ENCODE measurements at places on chromosomes 3 and 15.
A peak's percentile ranks its signal among the peaks of the same experiment; 100 is the strongest.

DNA sequence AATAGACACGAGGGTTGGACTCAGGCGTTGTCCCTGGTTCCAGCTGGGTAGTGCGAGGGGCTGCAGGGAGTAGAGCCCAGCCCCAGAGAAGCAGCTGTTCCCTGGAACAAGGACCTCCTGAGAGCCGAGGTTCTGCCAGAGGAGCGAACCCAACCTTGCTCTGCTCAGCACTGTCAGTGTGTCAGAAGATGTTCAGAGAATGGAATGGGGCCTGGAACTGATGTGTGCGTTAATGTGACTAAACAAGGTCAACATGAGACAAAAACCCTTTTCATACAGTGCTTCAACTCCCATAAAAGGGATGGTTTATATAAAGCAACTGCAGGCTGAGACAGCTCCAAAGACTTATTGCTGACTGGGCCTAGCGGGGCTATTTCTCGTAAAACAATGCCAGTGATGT, 35.5 kb upstream of the HACD2 start:
- DNase-seq: no peak

DNA sequence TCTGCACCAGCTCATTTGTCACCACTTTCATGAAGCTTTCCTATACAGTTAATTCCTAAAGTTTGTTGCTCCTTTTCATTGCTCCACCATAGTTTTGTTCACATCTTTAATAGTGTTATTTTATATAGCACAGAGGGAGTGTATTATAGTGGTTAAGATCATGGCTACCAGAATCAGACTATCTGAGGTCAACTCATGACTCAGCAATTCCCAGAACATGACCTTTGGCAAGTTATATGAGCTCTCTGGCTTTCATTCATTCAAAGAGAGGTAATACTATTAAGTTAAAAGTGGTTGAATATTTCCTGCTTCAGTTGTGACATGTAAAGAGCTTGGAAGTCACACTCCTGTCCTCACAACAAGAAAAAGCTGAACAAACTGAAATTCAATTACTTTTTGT, 1073.5 kb downstream of the NAALADL2 start:
- no peak for DNase-seq

DNA sequence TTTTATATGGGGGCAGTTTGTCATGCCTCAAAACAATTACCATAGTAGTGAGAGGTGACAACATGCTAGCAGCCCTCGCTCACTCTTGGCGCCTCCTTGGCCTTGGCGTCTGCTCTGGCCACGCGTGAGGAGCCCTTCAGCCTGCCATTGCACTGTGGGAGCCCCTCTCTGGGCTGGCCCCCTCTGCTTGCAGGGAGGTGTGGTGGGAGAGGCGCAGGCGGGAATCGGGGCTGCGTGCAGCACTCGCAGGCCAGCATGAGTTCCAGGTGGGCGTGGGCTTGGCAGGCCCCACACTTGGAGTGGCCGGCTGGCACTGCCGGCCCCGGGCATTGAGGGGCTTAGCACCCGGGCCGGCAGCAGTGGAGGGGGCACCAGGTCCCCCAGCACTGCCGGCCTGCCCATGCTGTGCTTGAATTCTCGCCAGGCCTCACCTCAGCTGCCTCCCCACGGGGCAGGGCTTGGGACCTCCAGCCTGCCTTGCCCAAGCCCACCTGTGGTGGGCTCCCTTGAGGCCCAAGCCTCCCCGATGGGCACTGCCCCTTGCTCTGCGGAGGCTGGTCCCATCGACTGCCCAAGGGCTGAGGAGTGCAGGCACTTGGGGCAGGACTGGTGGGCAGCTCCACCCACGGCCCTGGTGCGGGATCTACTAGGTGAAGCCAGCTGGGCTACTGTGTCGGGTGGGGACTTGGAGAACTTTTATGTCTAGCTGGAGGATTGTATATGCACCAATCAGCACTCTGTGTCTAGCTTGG, 38.8 kb upstream of the EIF5A2 start:
- DNase-seq: no peak

- no peak for DNase-seq
Measured at GRCh38 chr3:58355179-58355578, 22.5 kb downstream of the PXK start.

DNA sequence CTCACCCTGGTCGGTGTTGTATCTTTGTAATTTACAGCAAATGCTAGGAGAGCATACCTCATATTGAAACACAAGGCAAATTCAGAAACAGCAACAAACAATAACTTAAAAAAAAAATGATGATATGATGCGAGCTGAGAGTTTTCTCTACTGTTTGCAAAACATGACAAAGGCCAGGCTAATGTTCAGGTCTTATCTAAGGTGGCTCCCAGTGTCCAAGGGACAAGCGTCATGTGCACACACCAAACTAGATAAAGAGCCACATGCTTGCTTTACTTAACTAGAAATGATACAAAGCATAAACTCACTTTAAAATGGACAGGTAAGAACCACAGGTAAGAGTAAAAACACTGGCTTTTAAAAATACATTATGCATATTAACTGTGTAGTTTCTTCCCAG, 375.9 kb downstream of the FOXP1 start:
- DNase-seq: no peak

DNA sequence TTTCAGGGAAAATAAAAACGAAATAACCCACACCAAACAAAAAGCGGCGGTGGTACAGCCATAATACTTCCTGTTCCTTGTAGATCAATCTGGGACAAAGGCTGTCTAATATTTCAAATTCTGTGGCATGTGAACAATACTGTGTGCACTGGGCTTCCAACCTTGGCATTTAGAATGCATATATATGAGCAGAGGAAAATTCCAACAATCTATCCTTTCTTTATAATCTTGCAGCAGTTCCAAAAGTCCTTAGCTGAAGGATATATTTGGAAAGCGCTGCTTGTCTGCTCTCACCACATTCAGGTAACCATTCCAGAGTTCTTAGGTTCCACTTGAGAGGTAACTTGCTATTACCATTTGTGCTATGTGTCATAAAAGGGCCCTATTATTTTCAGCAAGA, 231.8 kb downstream of the RBMS3 start:
- DNase-seq: no peak

- no peak for DNase-seq
Measured at GRCh38 chr3:191141728-191142127, 57.3 kb upstream of the OSTN start.

DNA sequence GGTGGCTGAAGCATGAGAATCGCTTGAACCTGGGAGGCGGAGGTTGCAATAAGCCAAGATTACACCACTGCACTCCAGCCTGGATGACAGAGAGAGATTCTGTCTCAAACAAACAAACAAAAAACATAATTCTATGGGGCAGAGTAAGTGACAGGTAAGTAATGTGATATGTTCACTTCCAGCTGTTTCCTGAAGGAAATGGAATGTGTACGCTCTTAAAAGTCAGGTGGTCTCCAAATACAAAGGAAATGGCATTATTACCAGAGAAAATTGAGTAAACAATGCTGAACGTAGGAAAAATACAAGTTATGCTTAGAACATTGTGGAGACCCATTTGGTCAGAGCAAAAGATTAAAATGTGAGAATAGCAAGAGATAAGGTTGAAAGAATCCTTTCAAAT, 278.5 kb downstream of the SCAPER start:
- no peak for DNase-seq

DNA sequence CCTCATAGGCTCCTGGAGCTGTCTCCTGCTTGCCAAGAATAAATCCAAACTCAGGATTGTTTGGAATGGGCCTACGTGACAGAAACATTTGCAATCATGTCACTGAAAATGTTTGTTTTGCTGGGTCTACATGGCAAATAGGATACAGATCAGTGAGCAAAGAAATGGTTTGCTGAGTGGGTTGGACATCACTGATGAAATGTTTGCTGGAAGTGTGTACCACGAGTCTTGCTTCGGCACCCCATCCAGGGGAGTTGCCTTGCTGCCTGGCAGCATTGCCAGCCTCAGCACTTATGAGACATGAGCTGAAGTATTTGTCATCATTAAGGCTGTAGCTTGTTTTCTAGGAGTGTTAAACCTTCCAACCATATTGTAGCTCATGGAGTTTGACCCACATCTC, 213.3 kb upstream of the CFAP20DC start:
- no peak for DNase-seq

DNA sequence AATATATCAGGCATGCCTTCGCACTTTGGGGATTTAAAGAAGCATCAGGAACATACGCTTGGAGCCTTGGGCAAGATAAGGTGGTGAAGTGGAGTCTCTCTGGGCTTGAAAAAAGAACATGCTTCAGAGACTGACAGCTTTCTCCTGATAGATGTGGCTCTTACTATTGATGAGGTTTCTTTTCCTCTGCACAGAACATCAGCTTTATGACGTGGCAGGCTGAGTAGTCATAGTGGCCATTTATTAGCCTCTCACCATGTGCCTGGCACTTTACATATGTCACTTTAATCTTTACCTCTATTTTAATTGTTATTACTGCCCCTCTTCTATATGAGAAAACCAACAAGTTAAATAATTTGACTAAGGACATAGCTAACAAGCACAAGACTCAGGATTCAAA, 19.0 kb upstream of the LRRC58 start:
- no peak for DNase-seq

- no peak for DNase-seq
Measured at GRCh38 chr3:197430502-197430901, 125.3 kb downstream of the BDH1 start.

GRCh38 chr15:93168910-93169309, 79.9 kb upstream of the RGMA start:
- no peak for DNase-seq

DNA sequence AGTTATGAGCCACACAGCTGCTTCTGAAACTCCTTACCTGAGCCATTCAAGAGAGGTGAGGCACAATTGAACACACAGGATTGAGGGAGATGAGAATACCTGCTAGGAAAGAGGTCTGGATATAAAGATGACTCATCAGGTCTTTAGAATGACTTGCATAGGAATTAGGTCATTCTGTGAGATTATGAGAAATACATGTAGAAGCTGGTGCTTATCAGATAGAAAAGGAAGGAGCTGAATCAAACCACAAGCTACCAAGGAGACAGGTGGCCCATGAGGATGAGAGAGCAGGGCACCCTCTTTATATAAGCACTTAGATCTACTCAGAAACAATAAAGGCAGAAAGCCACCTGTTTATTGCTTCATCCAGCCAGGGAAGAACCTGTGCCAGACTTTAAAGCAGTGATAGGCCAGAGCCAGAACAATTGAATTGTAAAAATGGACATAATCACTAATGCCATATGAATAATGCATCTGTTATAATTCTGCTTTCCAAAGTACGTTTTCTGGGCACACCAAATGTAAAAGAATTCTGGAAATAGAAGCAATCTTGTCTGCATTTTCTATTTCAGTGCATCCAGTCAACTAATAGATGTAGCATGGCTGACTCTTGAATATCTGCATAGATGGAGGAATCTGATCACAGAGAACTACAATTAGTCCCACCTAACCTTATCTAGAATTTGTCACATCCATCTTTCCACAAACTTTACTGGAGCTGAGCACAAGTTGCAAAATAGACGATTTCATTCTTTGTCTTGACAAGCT, 74.9 kb downstream of the PIK3R4 start:
- DNase-seq: no peak

DNA sequence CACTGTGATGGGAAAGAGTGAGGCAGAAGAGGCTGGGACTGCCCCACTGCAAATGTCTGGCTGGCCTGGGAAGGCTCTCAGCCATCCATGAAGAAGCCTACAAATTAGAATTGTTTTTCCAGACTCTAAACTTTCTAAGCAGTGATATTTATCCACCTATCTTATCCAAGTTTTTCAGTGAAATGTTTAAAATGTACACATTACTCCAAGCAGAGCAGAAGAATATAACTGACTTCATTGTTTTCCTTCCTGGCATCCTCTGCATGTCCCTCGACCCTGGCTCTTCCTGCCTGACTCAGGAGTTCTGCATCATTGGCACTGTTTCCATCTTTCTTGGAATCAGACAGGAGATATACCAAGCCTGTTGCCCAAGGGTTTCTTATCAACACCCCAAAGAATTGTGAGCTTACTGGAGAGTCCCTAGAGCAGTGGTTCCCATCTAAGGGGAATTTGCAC, 401.5 kb upstream of the PROK2 start:
- no peak for DNase-seq

DNA sequence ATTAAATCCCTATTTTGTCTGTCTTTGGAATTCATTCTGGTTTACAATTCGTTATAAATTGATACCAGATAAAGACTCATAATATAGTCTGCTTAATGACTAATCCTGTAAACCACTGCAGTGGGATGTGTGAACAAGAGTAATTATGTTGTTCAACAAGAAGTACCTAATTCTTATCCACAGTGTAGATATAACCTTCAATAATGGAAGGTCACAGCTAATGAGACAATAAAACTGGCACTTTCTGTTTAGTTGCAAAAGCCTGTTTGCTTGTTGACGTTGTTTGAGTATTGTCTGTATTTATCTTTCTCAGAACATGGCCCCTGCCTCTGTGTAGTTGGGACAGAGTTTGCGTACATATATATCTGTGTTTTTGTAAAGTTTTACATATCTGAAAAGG, 26.7 kb downstream of the PIAS1 start:
- no peak for DNase-seq

- DNase-seq: no peak
Measured at GRCh38 chr3:21876782-21877181, 125.8 kb upstream of the ZNF385D start.

GRCh38 chr3:39513791-39514369, 46.4 kb downstream of the MOBP start:
- no peak for DNase-seq

DNA sequence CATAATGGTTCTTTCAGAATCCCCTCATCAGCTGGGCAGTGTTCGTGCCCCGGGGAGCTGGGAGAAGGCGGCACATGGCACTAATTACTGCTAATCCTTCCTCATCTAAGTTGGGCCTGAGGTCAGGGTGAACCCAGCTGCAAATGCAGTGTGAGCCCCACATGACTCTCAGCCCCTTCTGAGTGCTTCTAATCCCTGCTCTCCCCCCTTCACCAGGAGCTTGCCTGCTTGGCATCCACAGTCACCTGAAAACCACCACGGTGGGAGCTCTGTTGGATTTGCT, 455 bp upstream of the TRPM1 start:
- DNase-seq: no peak

- DNase-seq: no peak
Measured at GRCh38 chr3:125646581-125646980, 51.3 kb upstream of the OSBPL11 start.

- no peak for DNase-seq
Measured at GRCh38 chr3:191425322-191425734, 35.6 kb upstream of the PYDC2 start.

GRCh38 chr3:195106418-195106906, 164.5 kb downstream of the XXYLT1 start:
- DNase-seq: peak; percentile 60

DNA sequence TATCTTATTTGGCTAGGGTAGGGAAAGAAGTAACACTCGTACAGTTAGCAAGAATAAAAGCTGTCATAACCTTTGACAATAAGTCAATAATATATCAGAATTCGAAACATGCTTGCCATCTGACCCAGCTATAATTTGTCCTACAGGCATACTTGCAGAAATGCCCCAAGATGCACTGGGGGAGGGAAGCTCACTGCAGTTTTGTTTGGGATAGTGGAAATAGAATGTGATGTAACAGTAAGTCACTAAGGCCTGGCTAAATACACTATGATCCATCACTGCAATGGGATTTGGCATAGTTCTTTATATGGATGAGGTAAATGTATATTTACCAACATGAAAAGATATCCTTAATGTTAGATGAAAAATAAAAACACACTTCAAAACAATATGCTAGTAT, 25.5 kb upstream of the TMOD3 start:
- no peak for DNase-seq

- DNase-seq: peak; percentile 71
Measured at GRCh38 chr3:138186803-138187295, 252 bp upstream of the ARMC8 start.
